ENCODE measurements at places on chromosomes 1 and 21.

- no peak for DNase-seq
Observed at GRCh38 chr1:101302831-101303511, 66.2 kb downstream of the S1PR1 start.

DNA sequence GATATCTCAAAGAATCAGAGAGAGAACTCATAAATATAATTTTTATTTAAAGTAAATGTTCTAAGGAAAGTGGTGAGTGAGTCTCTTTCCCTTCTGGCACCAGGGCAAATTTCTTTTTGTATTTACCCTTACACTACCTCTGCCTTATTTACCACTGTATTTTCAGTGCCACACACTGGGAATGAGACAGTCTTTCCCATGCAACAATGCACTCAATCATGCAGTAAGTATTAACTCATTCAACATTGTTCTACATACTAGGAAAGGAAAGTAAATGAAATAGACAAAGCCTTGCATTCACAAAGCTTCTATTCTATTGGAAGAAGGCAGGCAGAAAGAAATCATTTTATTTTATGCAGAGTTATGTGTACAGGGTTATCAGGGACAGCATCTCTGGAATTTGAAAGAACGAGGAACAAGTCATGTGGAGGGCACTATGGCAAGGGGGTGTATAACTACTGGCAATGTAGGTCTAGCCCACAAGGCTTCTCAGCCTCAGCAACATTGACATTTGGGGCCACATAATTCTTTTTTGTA lies 129.8 kb upstream of the PRDX6 start:
- DNase-seq, result no peak

GRCh38 chr1:219958875-219959417 lies 30.6 kb upstream of the SLC30A10 start:
- no peak for DNase-seq

GRCh38 chr21:39079617-39080016 lies 103.6 kb downstream of the PSMG1 start:
- no peak for DNase-seq

DNA sequence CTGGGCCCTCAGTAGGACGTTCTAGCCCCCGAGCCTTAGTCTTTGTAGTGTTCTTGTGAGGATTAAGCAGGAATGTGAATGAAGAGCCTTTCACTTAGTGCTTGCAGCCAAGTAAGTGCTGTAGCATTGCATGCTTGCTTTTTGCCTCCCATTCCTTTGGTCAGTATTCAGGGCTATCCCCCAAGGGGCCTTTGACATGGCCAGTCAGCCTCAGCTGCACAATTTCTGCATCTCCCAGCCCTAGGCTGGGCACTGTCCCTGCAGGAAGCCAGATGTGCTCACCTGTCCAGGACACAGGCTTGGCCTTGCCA lies 30.5 kb downstream of the SOX13 start:
- DNase-seq, result no peak
